ENCODE measurements at places on chromosomes 4 and X. TPM values are rescaled to one million over a fixed set of nuclear protein-coding genes. Genes with fewer than 3 reads are reported as not detected.

DNA sequence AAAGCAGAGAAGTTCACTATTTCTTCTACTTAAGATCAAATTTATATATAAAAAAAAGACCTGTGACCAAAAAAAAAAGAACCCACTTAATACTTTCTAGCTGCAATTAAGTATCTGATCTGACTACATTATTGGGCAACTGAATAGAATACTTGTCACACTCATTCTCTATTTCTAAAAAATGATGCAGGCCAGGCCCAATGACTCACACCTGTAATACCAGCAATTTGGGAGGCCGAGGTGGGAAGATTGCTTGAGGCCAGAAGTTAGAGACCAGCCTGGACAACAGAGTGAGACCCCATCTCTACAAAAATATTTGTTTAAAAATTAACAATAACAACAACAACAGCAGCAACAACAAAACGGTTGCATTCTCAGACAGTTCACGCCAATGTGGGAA lies 108.8 kb upstream of the BMP2K start:
- no peak for DNase-seq

DNA sequence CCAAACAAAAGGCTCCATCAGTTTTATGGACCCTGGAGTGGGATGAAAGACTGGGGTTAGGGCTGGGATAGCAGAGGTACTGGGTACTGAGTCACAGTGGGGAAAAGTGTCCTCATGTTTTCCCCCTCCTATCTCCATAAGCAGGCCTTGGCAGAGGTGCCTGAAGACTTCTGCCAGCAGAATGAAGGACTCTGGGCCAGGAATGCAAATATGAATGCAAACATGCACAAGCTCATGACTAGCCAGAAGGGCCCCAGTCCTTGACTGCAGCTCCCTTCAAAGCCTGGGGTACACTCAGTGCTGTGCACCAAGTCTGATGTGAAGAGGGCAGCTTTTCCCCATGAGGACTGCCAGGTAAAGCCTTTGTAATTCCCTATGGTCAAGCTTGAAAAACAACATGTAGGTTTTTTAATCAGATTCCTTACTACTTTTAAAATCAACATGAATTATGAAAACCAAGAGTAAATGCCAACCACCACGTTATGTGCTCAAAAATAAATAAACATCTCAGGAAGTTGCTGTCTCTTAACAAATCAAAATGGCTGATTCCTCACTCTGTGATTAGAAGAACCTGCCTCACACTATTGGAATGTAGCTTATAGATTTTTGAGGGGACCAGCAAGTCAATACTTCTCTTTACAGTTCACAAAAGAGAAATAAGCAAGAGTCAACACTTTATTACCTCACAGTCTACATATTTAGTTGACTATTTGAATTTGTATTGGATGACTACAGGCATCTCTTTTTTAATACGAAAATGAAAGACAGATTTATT lies 1512.0 kb downstream of the ARAP2 start:
- DNase-seq, result no peak

- no peak for DNase-seq
Measured at GRCh38 chrX:39157796-39158195, 356.5 kb downstream of the MID1IP1 start.

DNA sequence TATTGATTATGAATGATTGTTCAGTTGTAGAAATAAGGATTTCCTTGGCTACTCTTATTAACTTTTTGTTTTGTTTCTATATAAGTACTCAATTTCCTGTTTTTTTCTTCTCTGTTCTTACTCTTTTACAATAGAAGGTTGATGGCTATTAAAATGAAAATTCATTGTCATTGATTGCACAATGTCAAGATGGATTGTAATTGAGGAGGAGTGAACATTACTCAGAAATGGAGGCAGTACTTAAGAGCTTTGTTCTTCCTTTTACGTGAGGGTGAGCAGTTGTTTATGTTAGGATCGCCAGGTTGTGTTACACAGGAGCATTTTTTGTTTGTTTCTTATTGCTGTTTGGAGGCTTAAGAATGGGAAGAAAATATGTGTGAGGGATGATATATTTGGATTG lies 2062.4 kb downstream of the ARAP2 start:
- DNase-seq, result no peak

- no peak for DNase-seq
Measured at GRCh38 chr4:26806331-26806730, 54.3 kb upstream of the STIM2 start.

- no peak for DNase-seq
Measured at GRCh38 chr4:139200102-139200501, 23.1 kb upstream of the ELF2 start.

DNA sequence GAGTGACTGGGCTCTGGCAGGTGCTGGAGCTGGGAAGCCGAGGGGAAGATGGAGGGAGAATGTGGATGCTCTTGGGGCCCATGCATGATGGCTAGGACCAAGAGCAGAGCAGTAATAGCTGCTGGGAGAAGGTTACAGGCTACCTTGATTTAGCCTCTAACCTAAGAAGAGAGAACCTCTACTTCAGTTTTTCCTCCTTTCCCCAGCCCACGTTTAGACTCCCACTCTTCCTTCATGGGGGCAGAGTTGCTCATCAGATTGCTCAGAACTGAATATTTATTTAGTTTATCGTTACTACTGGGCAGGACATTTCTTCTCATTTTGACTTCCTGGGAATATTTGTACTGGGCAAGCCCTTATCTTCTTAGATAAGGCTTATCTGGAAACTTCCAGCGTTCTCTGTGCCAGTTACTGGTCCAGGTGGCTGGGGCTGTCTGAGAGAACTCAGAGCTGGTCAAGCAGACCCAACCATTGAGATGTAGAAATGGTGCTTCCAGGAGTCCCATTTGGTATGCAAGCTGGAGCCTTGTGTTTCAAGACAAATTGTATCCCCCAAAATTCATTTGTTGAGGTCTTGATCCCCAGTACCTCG lies 442.9 kb upstream of the BOD1L1 start:
- no peak for DNase-seq

The ARAP2 gene
- total RNA-seq, result 6.9 TPM

The UBE2D3 gene
- total RNA-seq, result 347 TPM

The SMR3B gene
- total RNA-seq, result not detected

The LIMCH1 gene
- not detected for total RNA-seq

The EMCN gene
- not detected for total RNA-seq

All from OCI-LY7 (cell line).